A673 (cell line): ENCODE measurements at places on chromosomes 6 and 20.

DNA sequence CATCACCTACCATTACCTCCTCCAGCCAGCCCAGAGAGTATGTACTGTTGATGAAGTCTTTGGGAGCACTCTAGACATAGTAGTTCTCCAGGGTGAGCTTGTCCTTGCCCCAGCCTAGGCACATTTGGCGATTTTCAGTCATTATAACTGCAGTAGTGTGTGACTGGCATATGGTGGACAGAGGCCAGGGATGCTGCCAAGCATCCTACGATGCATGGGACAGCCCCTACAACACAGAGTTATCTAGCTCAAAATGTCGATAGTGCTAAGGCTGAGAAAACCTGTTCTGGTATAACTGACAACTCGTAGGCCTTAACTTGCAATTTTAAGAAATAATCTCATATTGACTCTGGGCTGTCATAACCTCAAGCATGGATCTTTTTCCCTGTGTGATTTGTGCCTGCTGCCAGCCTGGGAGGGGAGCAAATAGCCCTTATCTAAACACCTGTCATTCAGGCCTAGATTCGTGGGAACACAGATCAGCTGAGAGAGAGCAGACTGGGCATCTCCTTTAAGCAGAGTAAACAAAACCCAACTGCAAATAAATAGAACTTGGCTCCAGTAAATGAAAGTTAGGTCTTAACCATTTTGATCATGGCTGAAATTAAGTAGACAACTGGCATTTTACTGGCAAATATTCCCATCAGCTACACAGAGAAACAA, 102.6 kb downstream of the SPTLC3 start:
- peaks cover 14% of the 10 kb centered on the region for H3K4me1 ChIP-seq
- no peaks in the 10 kb centered on the region for H3K36me3 ChIP-seq
- no peak overlapping the region for H3K4me3 ChIP-seq
- DNase-seq = no peak
- no peak overlapping the region for H3K27ac ChIP-seq
- no peaks in the 10 kb centered on the region for H3K27me3 ChIP-seq

GRCh38 chr6:108575905-108576494, 15.3 kb downstream of the FOXO3 start:
- H3K36me3 ChIP-seq = no peaks in the 10 kb centered on the region
- no peak overlapping the region for H3K4me3 ChIP-seq
- no peak for DNase-seq
- no peak overlapping the region for H3K27ac ChIP-seq
- no peaks in the 10 kb centered on the region for H3K27me3 ChIP-seq

- DNase-seq = no peak
- no peak overlapping the region for H3K4me3 ChIP-seq
- H3K27ac ChIP-seq = no peak overlapping the region
- peaks cover 14% of the 10 kb centered on the region for H3K27me3 ChIP-seq
These were observed 14.6 kb upstream of the CCR6 start for GRCh38 chr6:167108278-167108677.

GRCh38 chr20:31858760-31859083, 11.6 kb downstream of the DUSP15 start:
- no peak overlapping the region for H3K27ac ChIP-seq
- DNase-seq = no peak
- peaks cover 60% of the 10 kb centered on the region for H3K27me3 ChIP-seq

GRCh38 chr6:5670381-5670780, 336.3 kb downstream of the NRN1 start:
- no peaks in the 10 kb centered on the region for H3K27me3 ChIP-seq
- H3K36me3 ChIP-seq = no peaks in the 10 kb centered on the region
- H3K4me1 ChIP-seq = peaks cover 61% of the 10 kb centered on the region
- no peak overlapping the region for H3K4me3 ChIP-seq
- H3K27ac ChIP-seq = peak overlapping the region; percentile 93
- no peak for DNase-seq

DNA sequence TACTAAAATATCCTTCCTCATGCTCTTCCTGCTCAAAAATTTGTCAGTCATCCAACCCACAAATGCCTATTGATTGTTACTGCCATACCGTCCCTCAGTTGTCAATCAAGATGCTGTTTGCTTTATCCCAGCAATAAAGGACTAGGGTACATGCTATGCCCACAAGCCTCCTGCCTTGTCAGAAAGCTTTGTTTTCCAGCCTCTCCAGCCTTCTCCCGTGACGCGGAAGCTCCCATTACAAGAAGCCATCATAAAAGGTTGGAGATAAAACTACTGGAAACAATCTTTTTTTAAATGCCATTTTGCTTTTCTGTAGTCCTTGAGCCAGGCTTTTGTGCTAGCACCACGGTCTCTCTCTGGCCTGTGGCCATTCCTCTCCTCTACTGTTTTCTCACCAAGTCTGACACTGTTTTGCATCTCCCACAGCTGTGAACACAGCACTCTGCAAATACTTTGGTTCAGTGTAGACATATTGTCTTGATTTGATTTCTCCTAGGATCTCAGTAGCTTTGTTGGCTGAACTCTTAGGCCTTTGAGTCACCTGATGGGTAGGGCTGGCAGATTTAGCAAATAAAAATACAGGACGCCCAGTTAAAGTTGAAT, 495.7 kb upstream of the JARID2 start:
- peaks cover 9% of the 10 kb centered on the region for H3K4me1 ChIP-seq
- no peaks in the 10 kb centered on the region for H3K36me3 ChIP-seq
- no peak overlapping the region for H3K27ac ChIP-seq
- H3K27me3 ChIP-seq = no peaks in the 10 kb centered on the region
- no peak overlapping the region for H3K4me3 ChIP-seq

GRCh38 chr6:28737750-28738395, 185.9 kb downstream of the TRIM27 start:
- peaks cover 8% of the 10 kb centered on the region for H3K27me3 ChIP-seq
- no peaks in the 10 kb centered on the region for H3K4me1 ChIP-seq

- H3K4me3 ChIP-seq = no peak overlapping the region
- DNase-seq = peak; percentile 74
- H3K27ac ChIP-seq = no peak overlapping the region
- no peaks in the 10 kb centered on the region for H3K36me3 ChIP-seq
- H3K27me3 ChIP-seq = no peaks in the 10 kb centered on the region
These were observed 20.1 kb downstream of the ECT2L start for GRCh38 chr6:138815797-138816528.

DNA sequence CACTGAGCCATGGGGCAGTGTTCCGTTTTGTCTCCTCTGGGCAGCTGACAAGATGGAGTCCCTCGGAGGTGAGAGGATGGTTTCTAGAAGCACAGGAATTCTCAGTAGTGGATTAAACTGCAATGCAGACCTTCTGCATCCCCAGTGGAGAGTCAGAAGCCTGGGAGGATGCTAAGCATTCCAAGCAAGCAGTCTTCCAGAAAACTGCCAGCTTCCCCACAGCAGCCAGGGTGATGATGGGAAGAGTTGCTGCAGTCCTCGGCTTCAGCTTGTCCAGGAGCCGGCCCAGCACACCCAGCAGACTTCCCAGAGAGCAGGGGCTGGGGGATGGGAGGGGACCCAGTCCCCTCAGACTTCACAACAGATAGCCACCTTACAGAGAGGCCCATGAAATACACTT, 163.6 kb downstream of the LY86 start:
- no peak overlapping the region for H3K4me3 ChIP-seq
- H3K36me3 ChIP-seq = no peaks in the 10 kb centered on the region

DNA sequence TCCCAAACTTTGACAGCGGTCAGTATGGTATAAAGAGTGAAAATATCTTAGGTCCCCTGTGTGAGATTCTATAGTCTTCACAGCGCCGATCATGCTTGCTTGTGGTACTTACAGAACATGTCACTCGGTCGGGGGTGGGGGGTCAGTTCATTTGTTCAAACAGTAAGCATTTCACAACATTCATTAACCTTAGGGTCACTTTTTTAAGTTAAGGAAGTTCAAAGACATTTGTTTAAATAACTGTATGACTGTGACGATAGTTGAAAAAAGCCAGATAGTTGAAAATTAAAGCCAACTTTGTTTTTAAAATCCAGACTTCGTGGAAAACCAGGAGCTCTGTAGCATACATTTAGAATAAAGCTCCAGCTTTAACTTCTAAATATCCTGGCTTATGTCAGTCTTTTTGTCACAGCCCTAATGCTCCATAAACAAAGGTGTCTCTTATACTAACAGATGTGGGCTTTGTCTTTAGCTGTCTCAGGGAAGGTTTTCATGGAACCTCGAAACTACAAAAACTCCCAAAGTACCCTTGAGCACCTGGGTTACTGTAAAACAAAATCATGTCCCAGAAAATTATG, 57.9 kb upstream of the PHACTR2 start:
- no peaks in the 10 kb centered on the region for H3K27me3 ChIP-seq
- no peaks in the 10 kb centered on the region for H3K4me1 ChIP-seq
- H3K27ac ChIP-seq = no peak overlapping the region
- H3K4me3 ChIP-seq = no peak overlapping the region
- no peak for DNase-seq

DNA sequence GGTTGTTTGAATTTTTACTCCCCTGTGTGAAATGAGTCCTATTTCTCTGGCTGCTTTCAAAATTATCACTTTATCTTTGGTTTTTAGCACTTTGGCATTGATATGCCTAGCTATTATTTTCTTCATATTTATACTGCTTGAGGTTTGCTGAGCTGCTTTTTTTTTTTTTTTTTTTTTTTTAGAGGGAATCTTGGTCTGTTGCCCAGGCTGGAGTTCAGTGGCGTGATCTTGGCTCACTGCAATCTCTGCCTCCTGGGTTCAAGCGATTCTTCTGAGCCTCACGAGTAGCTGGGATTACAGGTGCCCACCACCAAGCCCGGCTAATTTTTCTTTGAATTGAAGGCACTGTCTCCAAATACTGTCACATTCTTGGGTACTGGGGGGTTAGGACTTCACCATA, 40.6 kb downstream of the STXBP5 start:
- no peaks in the 10 kb centered on the region for H3K4me1 ChIP-seq
- H3K36me3 ChIP-seq = no peaks in the 10 kb centered on the region
- no peak overlapping the region for H3K27ac ChIP-seq

GRCh38 chr6:149209871-149210775, 107.4 kb upstream of the TAB2 start:
- DNase-seq = no peak
- H3K36me3 ChIP-seq = no peaks in the 10 kb centered on the region
- no peaks in the 10 kb centered on the region for H3K27me3 ChIP-seq
- no peak overlapping the region for H3K4me3 ChIP-seq

DNA sequence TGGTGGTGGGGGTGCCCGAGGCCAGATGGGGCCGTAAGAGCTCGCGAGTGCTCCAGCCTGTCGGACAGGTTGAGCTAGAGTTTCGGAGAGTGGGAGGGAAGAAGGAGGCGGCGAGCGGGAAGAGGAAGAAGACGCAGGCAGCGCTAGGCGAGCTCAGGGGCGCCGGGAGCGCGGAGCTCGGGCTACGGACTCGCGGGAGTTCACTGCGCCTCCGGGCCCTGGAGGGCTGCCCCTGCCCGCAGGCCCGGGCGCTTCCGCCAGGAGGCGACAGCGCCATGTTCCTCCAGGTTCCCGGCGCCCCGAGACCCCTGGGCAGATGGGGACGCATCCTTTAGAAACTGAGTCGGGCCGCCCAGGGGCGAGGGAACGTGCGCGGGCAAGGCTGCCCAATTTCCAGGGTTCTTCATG, 984 bp downstream of the TFAP2C start:
- peak; percentile 49 for DNase-seq
- H3K4me1 ChIP-seq = peaks cover 13% of the 10 kb centered on the region
- no peaks in the 10 kb centered on the region for H3K36me3 ChIP-seq
- H3K4me3 ChIP-seq = peak overlapping the region; percentile 38
- H3K27me3 ChIP-seq = peaks cover 100% of the 10 kb centered on the region

DNA sequence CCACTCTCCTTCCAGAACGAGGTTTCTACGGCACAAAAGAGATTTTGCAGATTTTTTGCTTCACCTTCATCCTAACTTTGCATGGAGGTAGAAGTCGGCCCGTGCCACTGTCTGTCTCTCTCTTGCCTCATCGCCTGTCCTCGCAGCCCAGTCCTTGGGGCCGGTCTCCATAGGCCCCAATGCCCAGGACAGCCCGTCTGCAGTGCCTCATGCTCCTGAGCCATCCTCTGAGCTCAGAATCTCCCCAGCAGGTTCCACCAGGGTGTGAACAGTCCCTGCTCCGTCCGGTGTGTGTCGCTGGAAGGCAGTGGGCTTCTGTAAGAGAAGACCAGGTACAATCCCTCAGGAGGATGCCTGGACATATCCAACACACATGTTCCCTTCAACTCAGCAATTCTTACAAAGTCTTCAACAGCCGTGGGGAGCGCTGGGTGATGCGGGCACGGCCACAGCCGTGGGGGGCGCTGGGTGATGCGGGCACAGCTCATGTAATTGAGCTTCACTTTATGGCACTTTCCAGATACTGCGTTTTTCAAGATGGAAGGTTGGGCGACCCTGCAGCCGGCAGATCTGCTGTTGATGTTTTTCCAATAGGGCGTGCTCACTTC, 231.9 kb downstream of the DLL1 start:
- no peak overlapping the region for H3K27ac ChIP-seq
- no peaks in the 10 kb centered on the region for H3K4me1 ChIP-seq
- H3K36me3 ChIP-seq = no peaks in the 10 kb centered on the region
- H3K4me3 ChIP-seq = no peak overlapping the region
- no peaks in the 10 kb centered on the region for H3K27me3 ChIP-seq

DNA sequence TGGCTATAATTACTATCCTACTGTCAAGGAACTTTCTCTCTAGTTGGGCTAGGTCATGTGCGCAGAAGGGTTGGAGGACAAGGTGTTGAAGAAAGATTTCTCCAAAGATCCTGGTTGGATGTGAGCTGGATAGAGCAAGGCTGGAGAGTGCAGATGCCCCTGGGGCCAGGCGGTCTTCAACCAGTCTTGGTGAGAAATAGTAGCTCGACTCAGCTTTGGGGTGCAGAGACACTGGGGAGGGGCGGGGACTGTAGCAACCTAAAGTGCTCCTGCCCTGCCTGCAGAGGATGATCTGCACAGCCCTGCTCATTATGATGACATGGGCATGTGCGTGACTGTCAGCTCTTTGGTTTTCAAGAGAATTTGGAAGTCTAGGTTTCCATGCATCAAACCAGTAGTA, 35.9 kb downstream of the PHACTR3 start:
- H3K36me3 ChIP-seq = no peaks in the 10 kb centered on the region
- no peak for DNase-seq
- H3K27ac ChIP-seq = no peak overlapping the region
- H3K27me3 ChIP-seq = peaks cover 17% of the 10 kb centered on the region
- no peaks in the 10 kb centered on the region for H3K4me1 ChIP-seq

DNA sequence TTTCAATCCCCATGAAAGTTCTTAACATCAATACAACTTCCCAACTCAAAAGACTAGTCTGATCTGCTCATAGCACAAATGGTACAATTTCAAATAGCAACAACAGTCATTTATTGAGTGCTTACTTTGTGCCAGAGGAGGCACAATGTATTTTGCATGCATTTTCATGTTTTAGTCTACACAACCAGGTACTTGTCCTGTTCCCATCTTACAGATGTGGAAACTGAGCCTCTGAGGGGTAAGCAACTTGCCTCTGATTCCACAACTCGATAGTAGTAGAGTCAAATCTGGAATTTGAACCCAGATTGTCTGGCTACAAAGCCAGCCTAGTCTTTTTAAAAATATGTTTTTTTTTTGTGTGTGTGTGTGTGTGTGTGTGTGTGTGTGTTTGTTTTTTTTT, 45.6 kb upstream of the TBC1D7 start:
- DNase-seq = no peak
- no peaks in the 10 kb centered on the region for H3K27me3 ChIP-seq
- no peaks in the 10 kb centered on the region for H3K36me3 ChIP-seq
- no peak overlapping the region for H3K4me3 ChIP-seq
- H3K4me1 ChIP-seq = peaks cover 16% of the 10 kb centered on the region
